Inflammatory macrophage treated with lipopolysaccharide for 4 hours (primary cell): ENCODE measurements at places on chromosomes 4 and X.

GRCh38 chrX:129930941-129931410, 25.0 kb downstream of the UTP14A start:
- DNase-seq: no peak

GRCh38 chr4:183686461-183686860, 27.4 kb downstream of the TRAPPC11 start:
- DNase-seq: no peak

- no peak for DNase-seq
Measured at GRCh38 chrX:44784241-44784640, 59.6 kb upstream of the DUSP21 start.

DNA sequence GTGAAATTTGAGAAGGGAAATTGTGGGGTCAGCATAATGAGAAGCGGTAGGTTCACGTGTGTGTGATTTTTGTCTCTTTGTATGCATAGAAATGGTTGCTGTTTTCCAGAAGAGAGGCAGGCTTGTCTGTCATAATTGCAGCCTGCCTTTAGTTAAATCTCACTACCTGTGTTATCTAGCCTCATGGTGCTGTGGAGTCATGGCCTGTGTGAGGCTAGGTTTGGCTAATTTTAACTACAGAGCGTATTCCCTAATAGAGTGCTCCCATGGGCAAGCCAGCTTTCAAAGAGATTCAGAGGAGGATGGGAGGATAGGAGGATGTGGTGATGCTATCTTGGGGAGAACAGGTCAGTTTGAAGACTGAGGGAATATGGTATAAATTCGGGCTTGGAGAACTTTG, 23.6 kb downstream of the UPRT start:
- DNase-seq: no peak

- DNase-seq: no peak
Measured at GRCh38 chr4:118114720-118115119, 80.4 kb downstream of the NDST3 start.

- DNase-seq: no peak
Measured at GRCh38 chr4:117533501-117533900, 448.1 kb upstream of the TRAM1L1 start.

DNA sequence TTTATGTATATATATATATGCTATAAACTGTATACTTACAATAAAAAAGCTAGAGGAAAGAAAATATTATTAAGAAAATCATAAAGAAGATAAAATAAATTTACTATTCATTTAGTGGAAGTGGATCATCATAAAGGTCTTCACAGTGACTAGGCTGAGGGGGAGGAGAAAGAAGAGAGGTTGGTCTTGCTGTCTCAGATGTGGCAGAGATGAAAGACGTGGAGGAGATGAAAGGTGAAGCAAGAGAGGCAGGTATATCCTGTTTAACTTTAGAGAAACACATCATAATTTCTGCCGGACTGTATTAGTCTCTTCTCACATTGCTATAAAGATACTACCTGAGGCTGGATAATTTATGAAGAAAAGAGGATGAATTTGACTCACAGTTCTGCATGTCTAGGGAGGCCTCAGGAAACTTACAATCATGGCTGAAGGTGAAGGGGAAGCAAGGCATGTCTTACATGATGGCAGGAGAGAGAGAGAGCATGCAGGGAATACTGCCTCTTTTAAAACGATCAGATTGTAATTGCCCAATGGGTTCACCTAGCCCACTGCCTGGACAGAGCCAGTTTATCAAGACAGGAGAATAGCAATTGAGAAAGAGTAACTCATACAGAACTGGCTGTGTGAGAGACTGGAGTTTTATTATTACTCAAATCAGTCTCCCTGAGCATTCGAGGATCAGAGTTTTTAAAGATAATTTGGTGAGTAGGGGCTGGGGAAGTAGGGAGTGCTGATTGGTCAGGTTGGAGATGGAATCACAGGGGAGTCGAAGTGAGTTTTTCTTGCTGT, 22.1 kb upstream of the RRAGB start:
- DNase-seq: no peak

DNA sequence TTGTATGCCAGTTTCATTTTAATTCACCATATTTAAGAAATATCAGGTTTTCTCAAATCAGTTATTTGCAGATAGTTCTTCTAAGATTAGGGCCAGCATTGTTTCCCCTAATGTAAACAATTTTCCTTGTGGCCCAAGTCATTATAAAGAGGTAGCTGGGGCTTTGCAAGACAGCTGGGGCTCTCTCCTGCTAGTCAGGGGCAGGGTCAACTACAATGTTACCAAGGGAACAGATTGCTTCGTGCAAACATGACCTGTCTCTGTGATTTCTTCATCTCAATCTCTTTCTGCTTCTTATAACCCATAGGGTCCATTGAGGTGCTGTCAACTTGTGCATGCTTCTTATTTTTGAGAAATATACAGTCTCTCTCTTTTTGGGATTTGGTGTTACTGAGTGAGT, 12.1 kb downstream of the ARMCX6 start:
- DNase-seq: no peak

GRCh38 chrX:87017210-87017609, 500.4 kb upstream of the KLHL4 start:
- DNase-seq: no peak

GRCh38 chr4:168618577-168619265, 121.9 kb downstream of the PALLD start:
- no peak for DNase-seq

DNA sequence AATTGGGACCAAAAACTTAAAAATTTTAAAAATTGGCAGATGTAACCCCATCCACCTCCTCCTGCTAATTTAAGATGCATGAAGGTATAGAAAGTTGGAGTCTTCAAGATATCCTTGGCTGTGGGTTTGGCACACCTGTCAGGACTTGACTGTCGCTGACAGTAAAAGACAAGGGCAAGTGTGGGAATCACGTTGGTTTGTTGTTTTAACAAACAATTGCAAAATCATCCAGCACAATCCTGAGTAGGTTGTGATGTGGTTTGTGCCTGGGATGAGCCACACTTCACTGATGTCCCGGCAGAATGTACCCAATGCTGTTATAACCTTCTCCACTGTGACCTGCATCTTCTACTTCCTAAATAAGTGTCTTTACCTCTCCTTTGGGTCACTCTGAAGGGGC, 24.0 kb downstream of the HOPX start:
- DNase-seq: no peak

DNA sequence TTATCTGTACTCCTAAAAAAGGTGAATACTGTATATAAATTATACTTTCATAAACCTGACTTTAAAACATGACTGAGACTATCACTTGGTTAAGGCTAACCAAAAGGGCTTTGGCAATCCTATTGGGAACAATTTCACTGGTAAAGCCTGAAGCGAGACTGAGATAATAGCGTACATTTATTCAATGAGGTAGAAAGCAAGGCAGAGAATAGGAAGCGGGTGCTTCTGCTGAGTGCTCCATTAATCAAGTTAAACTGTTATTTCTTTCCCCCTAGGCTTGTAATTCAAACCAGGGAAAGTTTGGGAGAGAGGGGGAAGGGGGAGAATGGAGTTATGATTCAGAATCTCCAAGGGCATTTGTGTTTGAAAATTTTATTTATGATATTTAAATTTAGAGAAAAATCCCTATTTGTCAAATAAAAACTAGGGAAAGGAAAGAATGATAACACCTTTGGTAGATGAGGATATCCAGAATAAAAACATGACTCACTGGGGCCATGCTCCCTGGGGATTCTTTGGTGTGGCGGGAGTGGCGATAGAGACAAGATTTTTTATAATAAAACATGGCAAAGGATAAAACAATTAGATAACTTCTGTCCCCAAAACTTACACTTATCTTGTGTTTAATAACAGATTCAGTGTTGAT, 34.6 kb upstream of the SORBS2 start:
- no peak for DNase-seq

GRCh38 chr4:68736813-68737212, 66.4 kb upstream of the UGT2B15 start:
- DNase-seq: no peak

DNA sequence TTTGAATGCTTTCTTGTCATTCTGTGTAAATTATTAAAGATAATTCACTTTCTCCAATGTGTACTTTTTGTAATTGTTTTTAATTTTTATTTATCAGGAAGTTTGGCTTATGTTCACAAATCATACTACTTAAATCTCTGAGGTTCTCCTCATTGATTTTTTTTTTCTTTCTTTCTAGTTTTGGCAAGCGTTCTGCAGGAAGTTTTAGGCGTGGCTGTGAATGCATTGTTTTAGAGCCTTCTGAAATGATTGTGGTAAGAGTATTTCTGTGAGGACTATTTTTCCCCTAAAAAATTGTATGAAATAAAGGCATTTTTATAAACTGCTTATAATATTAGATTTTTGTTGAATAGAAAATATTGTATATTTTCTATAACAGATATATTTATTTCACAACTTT, 135.8 kb downstream of the RAPGEF2 start:
- DNase-seq: no peak

DNA sequence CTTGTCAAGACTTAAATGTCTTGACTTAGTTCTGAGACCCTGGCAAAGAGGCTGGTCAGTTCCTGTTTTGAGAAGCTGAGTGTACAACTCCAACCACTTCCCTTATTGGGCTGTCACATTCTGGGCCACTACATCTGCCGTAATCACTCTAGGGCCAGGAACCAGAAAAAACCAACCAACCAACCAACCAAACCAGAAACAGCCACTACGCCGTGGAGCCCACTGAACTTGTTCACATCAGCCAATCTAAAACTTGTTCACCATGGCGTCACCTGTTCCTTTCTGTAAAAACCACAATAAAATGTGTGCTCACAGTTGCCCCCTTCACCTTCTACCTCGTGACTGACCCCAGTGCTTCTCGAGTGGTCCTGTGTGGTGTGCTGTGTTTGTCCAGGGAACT, 107.3 kb downstream of the JADE1 start:
- DNase-seq: peak; percentile 85

DNA sequence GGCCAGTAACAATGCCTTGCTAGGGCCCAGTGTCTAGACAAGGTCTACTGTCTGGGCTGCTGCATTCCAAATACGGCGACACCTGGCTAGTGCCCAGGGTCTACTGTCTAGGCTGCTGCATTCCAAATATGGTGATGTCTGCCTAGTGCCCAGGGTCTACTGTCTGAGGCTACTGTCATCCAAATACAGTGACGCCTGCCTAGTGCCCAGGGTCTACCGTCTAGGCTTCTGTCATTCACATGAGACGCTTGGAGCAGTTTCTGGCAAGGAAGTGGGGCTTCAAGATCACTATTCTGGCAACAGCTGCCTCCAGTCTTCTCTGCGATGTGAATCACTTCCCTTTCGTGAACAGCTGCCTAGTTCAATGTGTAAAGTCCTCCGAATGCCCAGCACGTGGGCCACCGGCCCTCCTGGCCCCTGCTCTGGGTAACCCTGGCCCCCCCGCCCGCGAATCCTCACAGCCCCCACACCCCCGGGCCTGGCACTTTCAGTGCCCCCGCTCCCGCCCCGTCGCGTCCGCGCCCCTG, 12.7 kb downstream of the ACOX3 start:
- peak; percentile 70 for DNase-seq

DNA sequence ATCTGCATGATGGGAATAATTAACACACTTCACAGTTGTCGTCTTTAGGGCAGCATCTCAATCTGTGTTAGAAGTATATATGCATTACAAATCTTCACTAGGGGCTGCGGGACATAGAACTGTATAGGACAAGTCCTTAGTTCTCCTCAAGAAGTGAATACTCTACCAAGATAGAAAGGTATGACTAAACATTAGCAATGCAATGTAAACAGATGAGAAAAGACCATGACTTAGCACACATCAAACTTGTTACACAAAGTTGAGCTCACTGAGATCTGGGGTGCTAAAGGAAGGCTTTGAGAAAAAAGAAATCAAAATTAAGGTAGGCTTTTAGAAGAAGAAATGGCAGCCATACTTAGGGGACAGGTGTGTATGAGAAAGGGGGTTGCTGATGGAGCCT, 182.1 kb upstream of the MAP3K15 start:
- no peak for DNase-seq

DNA sequence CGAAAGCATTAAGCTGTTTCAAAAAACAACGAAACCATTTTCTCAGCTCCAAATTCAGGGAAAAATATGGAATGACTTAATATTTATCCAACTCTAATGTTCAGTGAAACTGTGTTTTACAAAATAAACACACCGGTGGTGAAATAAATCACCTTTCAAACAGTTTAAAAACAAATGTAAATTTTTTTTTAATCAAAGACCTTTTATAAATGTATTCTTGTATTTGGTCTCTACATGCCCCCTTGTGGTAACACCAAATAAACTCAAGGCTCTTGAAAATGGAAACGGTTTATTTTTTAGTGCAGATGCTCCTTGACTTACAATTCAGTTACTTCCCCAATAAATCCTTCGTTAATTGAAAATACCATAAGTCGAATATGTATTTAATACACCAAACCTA, 45.8 kb upstream of the ITM2A start:
- no peak for DNase-seq

- DNase-seq: no peak
Measured at GRCh38 chrX:17529151-17529745, 154.2 kb downstream of the NHS start.

GRCh38 chrX:111719426-111720210, 38.6 kb downstream of the ALG13 start:
- DNase-seq: no peak

GRCh38 chrX:153598541-153599191, at the start of gene CCNQ:
Gene CCNQ, minus strand, starts transcription at chrX:153599139. Its CDS starts 66 bp downstream, at chrX:153599073.
- DNase-seq: no peak

GRCh38 chrX:130975947-130976346, 72.9 kb upstream of the ENOX2 start:
- peak; percentile 32 for DNase-seq
